ENCODE measurements at places on chromosomes 5 and 9.

DNA sequence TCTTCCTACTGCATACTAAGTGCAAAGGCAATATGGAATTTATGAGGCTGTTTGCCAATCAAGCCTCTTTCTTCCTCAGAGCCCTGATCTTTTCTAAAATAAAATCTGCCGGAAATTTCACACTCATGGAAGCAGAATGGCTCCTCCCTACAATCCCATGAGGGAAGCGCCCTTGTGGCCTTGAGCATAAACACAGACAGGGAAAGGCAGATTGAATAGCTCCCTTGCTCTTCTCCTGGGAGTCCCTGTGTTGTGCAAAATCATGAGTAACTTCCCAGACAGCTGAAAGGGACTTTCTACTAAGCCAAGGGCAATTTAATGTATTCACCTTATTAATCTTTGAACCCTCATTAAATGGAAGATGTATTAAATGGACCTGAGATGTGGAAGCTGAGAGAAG, 226.1 kb upstream of the PIK3R1 start:
- DNase-seq, result no peak

DNA sequence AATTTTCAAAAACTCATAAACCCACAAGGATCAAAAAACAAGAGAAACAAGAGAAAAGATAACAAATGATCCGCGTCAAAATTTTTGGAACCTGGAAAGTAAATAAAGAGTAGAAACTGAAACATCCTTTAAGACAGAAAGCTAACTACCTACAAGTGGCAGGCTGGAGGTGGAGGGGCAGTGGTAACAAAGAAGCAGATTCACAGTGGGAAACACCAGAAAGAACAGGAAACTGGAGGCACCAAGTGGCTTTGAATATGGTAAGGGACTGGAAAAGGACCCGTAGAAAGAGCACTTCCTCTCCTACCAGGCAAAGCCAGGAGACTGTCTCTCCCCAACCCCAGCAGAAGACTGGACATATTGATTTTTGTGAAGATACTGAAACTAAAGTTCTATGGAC, 100.6 kb upstream of the TARS1 start:
- no peak for DNase-seq

DNA sequence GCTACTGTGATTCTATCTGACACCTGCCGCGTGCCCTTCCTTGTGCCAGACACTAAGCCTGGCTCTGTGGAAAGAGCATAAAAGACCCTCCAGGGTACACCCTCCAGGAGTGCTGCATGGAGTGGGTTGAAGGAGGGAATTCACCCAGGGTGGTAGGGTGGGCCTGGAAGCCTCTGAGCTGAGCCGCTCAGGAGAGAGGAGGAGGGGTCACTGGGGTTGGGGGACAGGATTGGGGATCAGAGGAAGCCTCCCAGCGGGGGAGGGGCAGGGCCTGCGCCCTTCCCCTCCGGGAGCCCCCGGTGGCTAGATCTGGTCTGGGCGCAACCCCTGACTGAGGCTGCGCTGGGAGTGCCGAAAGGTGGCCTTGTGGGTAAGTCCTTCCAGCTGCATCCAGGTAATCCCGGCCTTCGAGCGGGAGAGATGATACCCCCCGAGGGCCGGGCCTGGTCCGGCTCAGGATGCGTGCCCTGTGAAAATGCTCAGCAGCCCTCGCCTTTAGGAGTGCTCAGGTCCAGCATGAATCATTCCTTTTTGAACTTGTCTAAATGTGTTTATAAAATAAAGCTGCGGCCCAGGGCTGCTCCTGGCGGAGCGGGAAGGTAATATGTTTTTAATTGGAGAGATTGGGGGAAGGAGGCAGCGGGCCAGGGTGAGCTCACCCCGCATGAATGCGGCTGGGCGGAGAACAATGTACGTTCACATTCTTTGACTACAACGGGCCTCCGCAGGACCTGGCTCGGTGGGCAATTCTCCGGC, 118.1 kb upstream of the SMIM23 start:
- DNase-seq, result no peak

DNA sequence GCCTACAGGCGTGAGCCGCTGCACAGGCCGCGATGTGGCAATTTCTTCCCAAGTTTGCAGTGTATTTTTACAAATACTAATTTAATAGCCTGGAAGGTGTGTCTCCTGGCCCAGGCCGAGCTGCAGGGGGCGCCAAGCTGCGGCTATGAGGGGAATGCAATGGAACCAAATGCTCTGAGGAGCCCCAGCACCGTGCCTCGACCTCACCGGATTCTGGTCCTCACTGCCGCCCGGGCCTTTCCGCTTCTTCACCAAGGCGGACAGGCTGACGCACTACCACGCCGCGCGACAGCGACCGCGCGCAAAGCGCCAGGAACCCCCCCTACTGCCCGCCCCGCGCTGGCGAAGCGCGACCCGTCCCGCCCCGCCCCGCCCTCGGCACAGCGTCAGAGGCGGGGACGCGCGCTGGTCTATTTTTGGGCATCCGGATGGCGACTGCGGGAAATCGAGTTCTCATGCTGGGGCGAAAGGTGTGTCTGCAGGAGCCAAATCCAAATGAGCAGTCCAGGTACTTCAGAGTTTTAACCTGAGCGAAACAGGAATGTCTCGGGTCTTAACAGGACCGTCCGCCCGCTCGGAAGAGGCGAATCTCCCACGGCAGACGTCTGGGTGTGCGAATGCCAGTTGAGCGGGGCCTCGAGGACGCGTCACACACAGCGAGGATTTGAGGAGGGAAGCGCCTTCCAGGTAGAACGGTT, 31.7 kb upstream of the PRXL2C start:
- no peak for DNase-seq

- DNase-seq, result no peak
Measured at GRCh38 chr5:93704996-93705395, 36.4 kb downstream of the POU5F2 start.
